ENCODE measurements at places on chromosomes 1 and 21. TPM values are rescaled to one million over a fixed set of nuclear protein-coding genes. Genes with fewer than 3 reads are reported as not detected.

AK5 gene
- 6.9 TPM for total RNA-seq

TRIM62 gene
- 2.4 TPM for total RNA-seq

LCE2B gene
- total RNA-seq = not detected

THEM5 gene
- total RNA-seq = not detected

LRP8 gene
- total RNA-seq = 38.0 TPM
